Activated CD8-positive, alpha-beta memory T cell treated with anti-CD3 and anti-CD28 coated beads for 4 hours (primary cell): ENCODE measurements at places on chromosomes 2 and 18.

GRCh38 chr2:164818149-164819136, 23.2 kb downstream of the COBLL1 start:
- no peak for DNase-seq

DNA sequence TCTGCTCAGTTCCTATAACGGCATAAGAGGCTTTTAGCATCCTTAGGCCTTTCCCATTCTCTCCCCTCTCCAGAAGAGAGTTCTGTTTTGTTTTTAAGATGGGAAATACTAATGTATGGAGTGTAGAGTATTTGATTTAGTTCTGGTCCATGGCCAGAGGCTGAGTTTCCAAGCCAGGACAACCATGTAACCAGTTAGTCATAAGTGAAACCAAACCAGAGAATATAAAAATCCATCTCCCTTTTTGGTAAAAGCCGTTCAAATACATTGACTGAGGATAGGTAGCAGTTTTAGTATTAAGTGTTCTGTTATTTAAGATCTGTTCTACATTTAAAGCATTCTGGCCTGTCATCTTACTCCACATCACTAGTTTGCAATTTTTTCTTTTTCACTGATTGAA, 3.1 kb downstream of the PSMD1 start:
- DNase-seq: no peak

DNA sequence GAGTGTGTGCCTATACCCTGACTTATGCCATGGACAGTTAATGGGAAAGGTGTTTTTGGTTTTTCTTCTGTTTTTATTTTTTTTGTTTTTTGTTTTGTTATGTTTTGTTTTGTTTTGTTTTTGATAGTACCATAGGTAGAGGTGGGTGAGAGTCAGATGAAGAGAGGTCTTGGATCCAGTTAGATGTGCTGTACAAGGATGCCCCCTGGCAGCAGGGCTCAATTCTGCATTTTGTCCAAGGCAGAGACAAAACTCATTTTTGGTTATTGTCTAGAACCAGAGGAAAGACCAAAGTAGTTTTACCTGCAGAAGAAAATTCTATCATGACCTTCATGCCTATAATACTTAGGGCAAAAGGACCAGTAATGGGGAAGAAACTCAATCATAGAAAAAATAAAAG, 48.5 kb downstream of the SLC5A7 start:
- no peak for DNase-seq

- no peak for DNase-seq
Measured at GRCh38 chr18:61616111-61616610, 276.6 kb downstream of the RNF152 start.

GRCh38 chr2:36678856-36679255, 17.7 kb upstream of the VIT start:
- no peak for DNase-seq

DNA sequence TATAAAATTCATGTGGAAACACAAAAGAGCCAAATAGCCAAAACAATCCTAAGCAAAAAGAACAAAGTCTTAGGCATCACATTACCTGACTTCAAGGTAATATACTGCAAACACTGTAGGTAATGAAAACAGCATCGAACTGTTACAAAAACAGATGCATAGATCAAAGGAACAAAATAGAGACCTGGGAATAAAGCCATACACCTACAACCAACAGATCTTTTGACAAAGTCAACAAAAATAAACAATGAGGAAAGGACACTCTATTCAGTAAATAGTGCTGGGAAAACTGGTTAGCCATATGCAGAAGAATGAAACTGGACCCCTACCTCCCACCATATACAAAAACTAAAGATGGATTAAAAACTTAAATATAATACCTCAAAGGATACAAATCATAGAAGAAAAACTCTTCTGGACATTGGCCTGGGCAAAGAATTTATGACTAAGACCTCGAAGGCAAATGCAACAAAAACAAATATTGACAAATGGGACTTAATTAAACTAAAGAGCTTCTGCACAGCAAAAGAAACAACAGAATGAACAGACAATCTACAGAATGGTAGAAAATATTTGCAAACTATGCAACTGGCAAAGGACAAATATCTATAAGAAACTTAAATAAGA, 218.0 kb downstream of the PHLPP1 start:
- no peak for DNase-seq

GRCh38 chr2:172751564-172751963, 15.9 kb downstream of the RAPGEF4 start:
- DNase-seq: no peak

- DNase-seq: no peak
Measured at GRCh38 chr18:56986829-56987228, 160.1 kb upstream of the BOD1L2 start.

DNA sequence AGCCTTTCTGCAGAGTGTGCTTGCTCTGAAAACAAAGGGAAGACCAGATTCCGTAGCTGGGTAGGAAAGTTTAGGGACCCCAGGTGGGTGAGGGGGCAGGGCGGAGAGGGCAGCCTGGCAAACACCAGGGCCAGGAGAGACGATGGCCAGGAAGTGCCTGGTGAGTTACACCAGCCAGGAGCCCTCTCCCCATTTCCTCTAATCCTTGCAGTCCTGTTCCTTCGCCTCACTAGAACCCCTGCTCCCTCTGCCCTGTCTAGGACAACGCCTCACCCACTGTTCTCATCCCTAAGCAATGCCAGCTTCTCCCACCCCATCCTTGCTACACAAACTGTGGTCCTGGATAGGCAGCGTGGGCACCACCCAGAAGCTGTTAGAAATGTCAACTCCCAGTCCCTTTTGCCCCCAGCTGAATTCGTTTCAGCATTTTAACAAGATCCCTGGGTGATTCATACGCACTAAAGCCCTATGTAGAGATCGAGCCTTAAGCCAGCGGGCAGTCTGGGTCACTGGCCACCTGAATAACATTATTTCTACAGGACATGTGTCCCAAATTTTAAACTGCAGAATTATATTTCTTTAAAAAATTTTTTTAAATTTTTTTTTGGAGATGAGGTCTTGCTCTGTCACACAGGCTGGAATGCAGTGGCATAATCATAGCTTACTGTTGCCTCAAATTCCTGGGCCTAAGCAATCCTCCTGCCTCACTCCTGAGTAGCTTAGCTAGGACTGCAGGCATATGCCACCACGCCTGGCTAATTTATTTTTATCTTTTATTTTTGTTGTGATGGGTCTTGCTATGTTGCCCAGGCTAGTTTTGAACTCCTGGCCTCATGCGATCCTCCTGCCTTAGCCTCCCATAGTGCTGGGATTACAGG, 10.9 kb downstream of the WIPF1 start:
- DNase-seq: no peak
